Mesothelial cell of epicardium (in vitro differentiated cells): ENCODE measurements at places on chromosomes 2 and 18.

DNA sequence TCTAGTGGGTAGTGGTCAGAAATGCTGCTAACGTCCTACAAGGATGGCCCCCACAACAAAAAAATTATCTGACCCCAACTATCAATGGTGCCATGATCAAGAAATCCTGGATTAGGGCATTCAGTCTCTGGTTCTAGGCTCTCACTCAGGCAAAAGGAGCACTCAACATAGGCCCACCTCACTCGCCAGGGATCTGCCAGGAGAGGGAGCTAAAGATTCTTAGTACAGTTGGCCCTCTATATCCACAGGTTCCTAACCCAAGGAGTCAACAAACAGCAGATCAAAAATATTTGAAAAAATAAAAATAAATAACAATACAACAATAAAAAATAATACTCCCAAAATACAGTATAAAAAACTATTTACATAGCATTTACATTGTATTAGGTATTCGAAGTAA is 10.0 kb downstream of the SLC4A5 start:
- peaks cover 4% of the 10 kb centered on the region for H3K36me3 ChIP-seq
- no peak overlapping the region for H3K27ac ChIP-seq
- H3K4me1 ChIP-seq: no peaks in the 10 kb centered on the region
- H3K27me3 ChIP-seq: no peaks in the 10 kb centered on the region
- H3K4me3 ChIP-seq: no peak overlapping the region

GRCh38 chr2:63257473-63257872 is 206.8 kb downstream of the OTX1 start:
- no peak for DNase-seq
- H3K27ac ChIP-seq: no peak overlapping the region
- H3K36me3 ChIP-seq: peaks cover 3% of the 10 kb centered on the region
- H3K27me3 ChIP-seq: no peaks in the 10 kb centered on the region
- H3K4me1 ChIP-seq: no peaks in the 10 kb centered on the region

- H3K4me3 ChIP-seq: no peak overlapping the region
- H3K36me3 ChIP-seq: no peaks in the 10 kb centered on the region
- H3K27ac ChIP-seq: no peak overlapping the region
- no peaks in the 10 kb centered on the region for H3K27me3 ChIP-seq
- H3K4me1 ChIP-seq: no peaks in the 10 kb centered on the region
Measured at GRCh38 chr18:46166261-46166970, 62.2 kb downstream of the HAUS1 start.

DNA sequence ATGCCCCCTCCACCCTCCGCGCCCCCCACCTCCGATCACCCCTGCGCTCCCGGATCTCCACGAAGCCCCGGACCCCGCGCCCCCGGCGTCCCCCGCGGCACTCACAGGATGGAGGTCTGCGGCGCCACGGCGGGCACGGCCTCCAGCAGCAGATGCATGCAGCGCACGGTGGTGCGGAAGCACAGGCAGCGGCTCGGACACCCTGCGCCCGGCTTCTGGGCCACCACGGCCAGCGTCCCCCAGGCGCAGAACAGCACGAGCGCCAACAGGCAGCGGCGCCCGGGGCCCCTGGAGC is 217 bp downstream of the PXDN start:
- peaks cover 4% of the 10 kb centered on the region for H3K36me3 ChIP-seq
- no peak overlapping the region for H3K27ac ChIP-seq
- peaks cover 35% of the 10 kb centered on the region for H3K4me1 ChIP-seq
- H3K27me3 ChIP-seq: peaks cover 16% of the 10 kb centered on the region

- no peak overlapping the region for H3K27ac ChIP-seq
- peaks cover 10% of the 10 kb centered on the region for H3K4me1 ChIP-seq
- H3K27me3 ChIP-seq: peaks cover 45% of the 10 kb centered on the region
- H3K4me3 ChIP-seq: no peak overlapping the region
- no peaks in the 10 kb centered on the region for H3K36me3 ChIP-seq
- DNase-seq: no peak
Measured at GRCh38 chr2:102253753-102254150, 57.6 kb upstream of the IL1RL1 start.

- no peaks in the 10 kb centered on the region for H3K27me3 ChIP-seq
- H3K36me3 ChIP-seq: no peaks in the 10 kb centered on the region
- DNase-seq: no peak
- peaks cover 3% of the 10 kb centered on the region for H3K4me1 ChIP-seq
Measured at GRCh38 chr18:34864836-34865497, 154.9 kb downstream of the DTNA start.

DNA sequence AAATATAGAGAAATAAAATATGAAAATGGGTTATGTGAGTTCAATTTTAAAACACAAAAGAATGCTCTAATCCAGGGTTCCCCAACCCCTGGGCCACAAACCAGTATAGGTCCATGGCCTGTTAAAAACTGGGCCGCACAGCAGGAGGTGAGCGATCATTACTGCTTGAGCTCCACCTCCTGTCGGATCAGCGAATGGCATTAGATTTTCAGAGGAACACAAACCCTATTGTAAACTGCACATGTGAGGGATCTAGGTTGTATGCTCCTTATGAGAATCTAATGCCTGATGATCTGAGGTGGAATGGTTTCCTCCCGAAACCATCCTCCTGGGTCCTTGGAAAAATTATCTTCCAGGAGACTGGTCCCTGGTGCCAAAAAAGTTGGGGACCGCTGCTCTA is 34.7 kb downstream of the TTR start:
- DNase-seq: no peak
- H3K27ac ChIP-seq: no peak overlapping the region
- no peak overlapping the region for H3K4me3 ChIP-seq
- peaks cover 36% of the 10 kb centered on the region for H3K36me3 ChIP-seq

GRCh38 chr2:174673876-174674275 is 76.3 kb upstream of the WIPF1 start:
- DNase-seq: no peak
- peaks cover 21% of the 10 kb centered on the region for H3K36me3 ChIP-seq
- H3K4me3 ChIP-seq: no peak overlapping the region
- no peaks in the 10 kb centered on the region for H3K27me3 ChIP-seq
- peaks cover 6% of the 10 kb centered on the region for H3K4me1 ChIP-seq
- H3K27ac ChIP-seq: no peak overlapping the region

GRCh38 chr2:99899882-99900281 is 242.5 kb downstream of the AFF3 start:
- peaks cover 11% of the 10 kb centered on the region for H3K27me3 ChIP-seq
- H3K4me1 ChIP-seq: peaks cover 11% of the 10 kb centered on the region
- no peaks in the 10 kb centered on the region for H3K36me3 ChIP-seq
- no peak overlapping the region for H3K4me3 ChIP-seq
- no peak for DNase-seq

- no peaks in the 10 kb centered on the region for H3K4me1 ChIP-seq
- no peaks in the 10 kb centered on the region for H3K36me3 ChIP-seq
- no peaks in the 10 kb centered on the region for H3K27me3 ChIP-seq
- no peak overlapping the region for H3K27ac ChIP-seq
Measured at GRCh38 chr18:51716277-51716676, 518.8 kb upstream of the MEX3C start.

DNA sequence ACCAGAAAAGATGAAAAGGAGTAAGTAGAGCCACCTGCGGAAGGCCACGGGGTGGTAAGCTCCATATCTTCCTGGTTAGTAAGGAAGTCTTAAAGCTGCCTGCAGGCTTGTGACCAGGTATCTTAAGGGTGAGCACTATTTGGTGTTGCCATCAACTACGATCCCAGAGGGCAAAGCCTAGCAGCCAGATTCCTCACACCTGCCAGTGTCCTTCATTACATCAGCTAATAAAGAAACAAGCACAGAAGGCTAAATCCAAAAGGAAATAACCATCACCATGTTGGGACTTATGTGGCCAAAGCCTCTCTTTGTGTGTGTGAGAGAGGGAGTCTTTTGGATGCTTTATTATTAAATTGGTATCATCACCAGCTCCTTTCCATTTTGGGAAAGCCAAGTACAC is 123.5 kb downstream of the ALK start:
- H3K36me3 ChIP-seq: no peaks in the 10 kb centered on the region
- no peak overlapping the region for H3K4me3 ChIP-seq
- H3K27me3 ChIP-seq: peaks cover 32% of the 10 kb centered on the region
- no peak overlapping the region for H3K27ac ChIP-seq
- peaks cover 3% of the 10 kb centered on the region for H3K4me1 ChIP-seq

DNA sequence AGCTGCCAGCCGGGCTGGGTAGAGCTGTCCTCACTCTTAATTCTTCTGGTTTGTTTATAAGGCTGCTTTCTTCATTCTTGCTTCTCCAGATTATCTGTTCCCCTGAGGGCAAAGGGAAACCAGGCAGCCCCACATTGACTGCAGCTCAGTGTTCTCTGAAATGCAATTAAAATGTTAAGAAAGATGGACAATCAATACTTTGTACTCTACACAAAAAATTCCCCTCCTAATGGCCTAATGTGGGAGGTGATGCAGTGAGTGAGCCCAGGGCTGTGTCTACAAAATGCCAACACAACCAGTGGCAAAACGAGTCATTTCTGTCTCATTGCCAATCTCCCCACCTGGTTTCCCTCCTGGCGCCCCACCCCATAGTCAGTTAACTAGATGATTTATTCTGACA is 541.7 kb upstream of the RAB6C start:
- H3K4me3 ChIP-seq: no peak overlapping the region

DNA sequence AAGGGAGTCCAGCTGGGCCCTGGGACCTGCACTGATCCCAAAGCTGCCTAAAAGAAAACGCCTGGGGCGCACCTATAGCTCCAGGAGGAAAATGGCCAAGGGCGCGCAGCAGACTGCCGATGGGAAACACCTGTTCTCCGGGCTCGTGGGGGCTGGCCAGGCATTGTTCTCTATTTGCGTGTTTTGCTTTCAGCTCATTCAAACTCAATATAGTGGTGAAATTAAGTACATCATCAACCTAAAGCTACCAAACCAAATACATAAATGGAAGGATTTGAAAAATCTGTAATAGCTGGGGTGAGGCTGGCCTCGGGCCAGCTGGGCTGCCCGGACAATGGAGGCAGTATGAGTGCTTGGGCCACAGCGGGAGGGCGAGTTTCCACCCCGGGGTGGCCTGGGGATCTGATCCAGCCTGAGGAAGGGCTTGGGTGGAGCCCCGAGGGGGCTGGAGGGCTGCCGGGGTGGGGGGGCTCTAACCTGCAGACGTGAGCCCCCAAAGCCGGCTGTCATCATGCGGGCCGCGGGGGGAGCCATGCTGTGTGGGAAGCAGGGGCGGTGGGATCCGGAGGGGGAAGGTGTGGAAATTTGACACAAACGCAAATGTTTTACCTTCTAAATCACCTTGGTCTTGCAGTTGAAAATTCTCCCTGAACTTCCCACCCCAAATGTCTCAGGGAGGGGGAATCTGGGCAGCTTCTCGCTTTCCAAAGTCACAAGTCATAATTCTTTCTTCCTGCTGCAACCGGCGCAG is 77.6 kb downstream of the ASB1 start:
- H3K4me1 ChIP-seq: peaks cover 7% of the 10 kb centered on the region
- H3K4me3 ChIP-seq: no peak overlapping the region
- no peaks in the 10 kb centered on the region for H3K27me3 ChIP-seq
